ENCODE measurements at places on chromosomes 13 and 19.
A peak's percentile ranks its signal among the peaks of the same experiment; 100 is the strongest.

DNA sequence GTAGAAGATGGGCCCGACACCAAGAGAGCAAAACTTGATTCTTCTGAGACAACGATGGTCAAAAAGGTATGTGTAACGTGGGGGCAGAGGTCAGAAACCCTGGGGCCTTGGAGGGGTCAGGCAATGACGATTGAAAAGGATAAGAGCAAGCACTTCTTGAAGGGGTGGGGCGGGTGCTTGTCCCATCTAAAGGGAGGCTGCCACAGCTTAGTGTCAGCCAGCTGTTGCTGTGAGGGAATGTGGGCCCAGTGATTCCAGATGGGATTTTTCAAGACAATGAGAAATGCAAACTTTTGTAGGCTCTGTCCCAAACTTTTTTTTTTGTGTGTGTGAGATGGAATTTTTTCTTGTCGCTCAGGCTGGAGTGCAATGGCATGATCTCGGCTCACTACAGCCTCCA is 24.5 kb downstream of the SAE1 start:
- DNase-seq, result no peak

- no peak for DNase-seq
Observed at GRCh38 chr13:80717776-80718175, 376.9 kb upstream of the SPRY2 start.

DNA sequence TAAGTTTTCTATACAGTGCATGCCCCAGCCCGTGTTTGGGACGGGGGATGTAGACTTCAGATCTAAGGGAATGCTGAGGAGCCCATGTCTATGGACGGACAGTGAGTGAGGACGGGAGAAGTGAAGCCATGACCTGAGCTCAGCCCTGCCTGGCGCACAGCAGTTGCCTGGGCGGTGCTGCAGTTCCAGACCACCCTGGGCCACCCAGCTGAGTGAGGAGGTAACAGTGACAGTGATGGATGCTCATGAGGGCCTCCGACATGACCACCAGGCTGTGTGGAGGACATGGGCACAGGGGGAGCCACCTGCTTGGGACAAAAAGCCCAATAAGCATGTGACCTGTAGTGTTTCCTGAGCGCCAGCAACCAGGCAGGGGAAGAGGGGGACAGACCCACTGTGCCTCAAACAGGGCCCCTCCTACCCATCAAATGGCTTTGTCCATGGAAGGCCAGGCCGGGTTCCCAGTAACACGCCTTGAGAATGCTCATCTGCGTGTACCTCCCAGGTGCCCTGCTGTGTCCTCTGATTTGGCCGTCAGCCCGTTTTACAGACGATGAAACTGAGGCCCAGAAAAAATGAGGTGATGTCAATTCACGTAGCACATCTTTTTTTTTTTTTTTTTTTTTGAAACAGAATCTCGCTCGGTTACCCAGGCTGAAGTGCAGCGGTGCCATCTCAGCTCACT is 22.6 kb downstream of the NOSIP start:
- no peak for DNase-seq

GRCh38 chr13:41107584-41108014 is 25.0 kb downstream of the KBTBD6 start:
- DNase-seq, result no peak

GRCh38 chr13:112325920-112326645 is 50.1 kb upstream of the SPACA7 start:
- DNase-seq, result no peak

DNA sequence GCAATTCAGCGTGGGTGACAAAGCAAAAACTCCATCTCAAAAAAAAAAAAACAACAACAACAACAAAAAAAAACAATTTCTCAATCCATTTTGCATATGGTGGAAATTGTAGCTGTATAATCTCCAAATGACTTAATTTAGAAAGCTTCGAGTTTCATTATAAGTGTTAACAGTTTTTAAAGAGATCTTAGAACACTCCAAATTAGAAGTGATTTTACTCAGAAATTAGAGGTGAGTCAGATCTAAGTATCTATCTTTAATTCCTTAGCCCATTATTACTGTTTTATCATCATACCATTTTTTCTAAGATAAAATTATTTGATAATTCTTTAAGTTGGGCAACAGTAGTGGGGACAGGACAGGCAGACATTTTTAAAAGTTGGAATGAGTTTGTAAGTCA is 60.5 kb downstream of the ZMYM2 start:
- DNase-seq, result no peak

DNA sequence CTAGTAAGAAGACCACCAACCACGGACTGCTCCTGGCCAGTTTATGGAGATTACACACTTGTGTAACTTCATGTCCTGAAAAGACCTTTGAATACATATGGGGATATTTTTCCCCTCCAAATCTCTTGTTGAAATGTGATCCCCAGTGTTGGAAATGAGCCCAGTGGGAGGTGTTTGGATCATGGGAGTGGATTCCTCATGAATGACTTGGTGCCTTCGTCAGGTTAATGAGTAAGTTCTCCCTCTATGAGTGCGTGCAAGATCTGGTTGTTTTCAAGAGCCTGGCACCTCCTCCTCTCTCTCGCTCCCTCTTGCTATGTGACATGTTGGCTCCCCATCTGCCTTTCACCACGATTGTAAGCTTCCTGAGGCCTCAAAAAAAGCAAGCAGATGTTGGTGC is 769.0 kb upstream of the SLITRK1 start:
- DNase-seq, result no peak

GRCh38 chr13:57629391-57629804 is 2.1 kb upstream of the PCDH17 start:
- DNase-seq, result no peak

GRCh38 chr13:77928909-77929308 is 10.3 kb upstream of the EDNRB start:
- no peak for DNase-seq

DNA sequence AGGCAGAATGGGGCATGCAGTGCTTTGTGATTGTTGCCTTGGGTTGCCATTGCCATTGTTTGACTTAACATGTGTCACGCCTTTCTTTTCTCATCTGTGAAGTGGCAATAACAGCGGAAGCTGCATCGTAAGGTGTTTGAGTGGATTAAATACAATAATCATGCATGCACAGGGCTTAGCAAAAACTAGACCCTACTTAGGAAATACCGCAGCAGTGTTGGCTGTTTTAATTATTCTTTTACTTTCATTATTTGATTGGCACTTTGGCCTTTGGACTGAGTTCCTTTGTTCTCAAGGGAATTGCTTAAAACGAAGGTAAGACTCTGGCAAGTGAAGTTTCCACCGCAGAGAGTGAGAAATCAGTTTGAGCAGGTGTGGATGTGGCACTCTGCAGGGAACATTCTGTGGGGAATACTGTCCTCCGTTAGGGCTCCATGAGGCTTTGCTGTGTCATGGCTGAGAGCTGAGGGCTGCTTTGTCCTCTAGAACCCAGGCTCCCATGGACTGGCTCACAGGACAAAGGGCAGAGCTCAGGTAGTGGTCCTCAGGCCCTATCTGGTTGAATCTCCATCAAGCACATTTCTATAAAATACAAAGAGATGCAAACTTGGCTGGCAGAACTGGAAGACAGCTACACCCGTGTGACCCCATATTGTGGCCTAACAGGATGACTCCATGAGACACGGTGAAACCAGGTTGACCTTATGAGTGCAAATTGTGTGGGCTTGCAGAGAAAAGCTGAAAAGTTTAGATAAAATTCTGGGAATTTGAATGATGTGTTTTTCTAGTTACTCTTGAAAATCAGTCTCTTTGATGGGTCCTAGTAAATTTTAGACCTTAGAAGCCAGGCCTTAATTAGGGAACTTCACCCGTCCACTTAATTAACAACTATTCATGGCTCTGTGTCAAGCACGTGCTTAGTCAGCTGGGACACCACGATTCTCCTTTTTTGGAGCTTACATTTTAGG is 407.2 kb downstream of the KCNRG start:
- DNase-seq, result no peak

GRCh38 chr19:5914946-5915781 is 1.1 kb downstream of the CAPS start:
- DNase-seq, result no peak

- DNase-seq, result no peak
Observed at GRCh38 chr13:61039302-61039701, 376.3 kb downstream of the PCDH20 start.

GRCh38 chr13:113978741-113979481 is 5.0 kb upstream of the C13orf46 start:
- DNase-seq, result no peak

- DNase-seq, result no peak
Observed at GRCh38 chr13:47459512-47459911, 541.6 kb downstream of the SUCLA2 start.

GRCh38 chr13:26246154-26246553 is 7.8 kb upstream of the CDK8 start:
- no peak for DNase-seq

GRCh38 chr19:47758443-47758804 is 13.1 kb downstream of the NOP53 start:
- no peak for DNase-seq

DNA sequence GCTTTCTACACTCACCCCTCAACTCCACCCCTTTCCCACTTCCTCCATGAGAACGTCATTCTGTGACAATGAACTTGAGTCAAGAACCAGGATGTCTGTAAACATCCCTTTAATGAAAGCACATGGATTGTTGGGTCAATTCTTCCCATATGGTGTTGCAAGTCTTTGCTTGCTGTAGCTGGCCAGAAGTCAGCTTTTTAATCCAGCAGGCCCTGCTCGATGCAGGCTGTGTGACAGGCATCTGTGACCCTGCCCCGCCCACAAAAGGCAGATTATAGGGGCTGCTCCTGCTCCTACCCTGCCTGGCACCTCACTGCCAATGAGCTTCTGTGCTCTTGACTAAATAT is 78.0 kb downstream of the STARD13 start:
- DNase-seq, result no peak

GRCh38 chr19:51440052-51440451 is 18.2 kb downstream of the SIGLEC8 start:
- no peak for DNase-seq

DNA sequence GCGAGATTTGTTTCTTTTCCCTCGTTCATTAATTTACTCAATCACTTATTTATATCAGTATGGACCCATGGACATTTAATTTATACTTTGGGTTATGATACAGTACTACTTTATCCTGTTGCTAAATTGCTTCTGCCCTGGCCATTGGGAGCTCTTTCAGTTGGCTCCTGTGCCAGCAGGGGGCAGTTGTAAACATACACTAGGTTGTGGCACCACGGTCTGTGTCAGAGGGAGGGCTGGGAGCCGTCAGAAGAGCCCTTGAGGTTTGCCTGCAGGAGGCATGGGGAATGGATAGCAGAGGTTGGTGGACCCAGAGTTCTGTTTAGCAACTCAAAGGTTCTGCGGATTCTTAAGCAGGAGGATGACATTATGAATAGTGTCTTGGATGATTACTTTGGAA is 94.3 kb downstream of the ERCC5 start:
- DNase-seq, result no peak

- DNase-seq, result no peak
Observed at GRCh38 chr19:43644181-43644580, 4.5 kb upstream of the CADM4 start.

- peak; percentile 96 for DNase-seq
Observed at GRCh38 chr13:114065141-114065925, 67.1 kb downstream of the RASA3 start.

GRCh38 chr13:21060338-21061028 is 903 bp downstream of the LATS2 start:
- DNase-seq, result peak; percentile 68

- DNase-seq, result no peak
Observed at GRCh38 chr19:17419154-17419620, 660 bp upstream of the MVB12A start.

DNA sequence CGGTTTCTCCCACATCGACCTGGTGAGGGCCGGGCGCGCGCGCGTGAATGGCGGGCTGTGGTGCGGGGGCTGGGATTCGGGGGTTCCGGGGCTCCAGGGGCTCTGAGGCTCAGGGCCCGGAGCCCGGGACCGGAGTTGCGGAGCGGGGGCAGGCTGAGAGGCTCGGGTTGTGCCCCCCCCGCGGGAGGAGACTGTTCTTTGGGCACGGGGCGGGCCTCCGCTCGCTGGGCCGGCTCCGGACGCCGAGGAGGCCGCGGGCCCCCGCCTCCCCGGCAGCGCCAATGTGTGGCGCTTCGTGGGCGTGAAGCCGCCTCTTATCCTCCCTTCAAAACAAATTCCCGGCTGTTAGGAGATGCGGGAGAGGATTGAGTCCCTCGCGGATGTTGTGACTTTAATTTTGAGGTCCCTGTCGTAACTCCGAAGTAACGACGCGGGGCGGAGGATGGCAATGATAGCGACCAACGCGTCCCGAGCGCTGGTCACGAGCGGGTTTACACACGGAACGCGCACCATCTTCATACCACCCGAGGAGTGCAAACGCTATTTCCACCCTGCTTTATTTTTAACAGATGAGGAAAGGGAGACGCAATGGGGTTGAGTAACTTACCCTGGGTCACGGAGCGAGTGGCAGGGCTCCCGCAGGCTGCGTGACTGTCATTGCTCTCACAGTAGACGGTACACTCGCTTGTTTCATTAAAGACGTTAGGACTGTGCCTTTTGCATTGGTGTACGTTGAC is 536 bp downstream of the UBA2 start:
- peak; percentile 56 for DNase-seq

DNA sequence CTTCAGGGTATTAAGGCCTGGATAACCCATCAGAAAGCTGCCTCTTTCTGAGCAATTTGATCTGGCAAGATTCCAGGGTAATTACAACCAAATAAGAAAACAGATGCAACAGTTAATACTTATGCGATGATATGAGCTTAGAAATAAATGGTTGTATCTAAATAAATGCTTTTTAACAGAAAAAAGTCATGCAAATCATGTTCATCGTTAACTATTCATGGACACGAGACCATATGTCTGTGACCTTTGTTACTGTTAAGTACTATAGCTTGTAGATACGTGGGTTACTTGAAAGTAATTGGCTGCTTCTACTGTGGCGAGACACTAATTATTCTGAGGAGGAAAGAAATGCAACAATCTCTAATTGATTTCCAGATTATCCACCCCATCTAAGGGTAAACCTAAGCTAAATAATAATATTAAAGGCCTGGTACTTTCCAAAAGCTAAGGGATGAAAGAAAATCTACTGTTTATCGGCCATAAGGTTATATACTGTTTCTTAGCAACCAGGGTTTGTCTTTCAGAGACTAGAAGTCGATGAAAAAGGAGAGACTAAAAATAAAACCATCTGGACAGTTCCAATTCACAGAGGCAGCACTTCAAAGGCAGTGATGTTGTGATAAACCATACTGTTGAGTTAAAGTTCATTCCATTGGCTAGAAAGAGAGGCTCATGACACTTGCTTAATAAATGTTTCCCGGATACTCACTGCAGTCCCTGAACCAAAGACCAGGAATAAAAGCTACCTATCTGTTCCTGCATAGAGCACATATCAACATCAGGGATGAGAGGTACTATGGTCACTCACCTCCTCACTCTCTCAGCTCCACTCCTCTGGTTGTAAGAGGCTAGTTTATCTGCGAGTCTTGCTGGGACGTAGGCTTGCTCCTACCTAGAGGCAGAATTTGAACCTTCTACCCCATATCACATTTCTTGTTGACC is 1.5 kb downstream of the EPSTI1 start:
- DNase-seq, result no peak

DNA sequence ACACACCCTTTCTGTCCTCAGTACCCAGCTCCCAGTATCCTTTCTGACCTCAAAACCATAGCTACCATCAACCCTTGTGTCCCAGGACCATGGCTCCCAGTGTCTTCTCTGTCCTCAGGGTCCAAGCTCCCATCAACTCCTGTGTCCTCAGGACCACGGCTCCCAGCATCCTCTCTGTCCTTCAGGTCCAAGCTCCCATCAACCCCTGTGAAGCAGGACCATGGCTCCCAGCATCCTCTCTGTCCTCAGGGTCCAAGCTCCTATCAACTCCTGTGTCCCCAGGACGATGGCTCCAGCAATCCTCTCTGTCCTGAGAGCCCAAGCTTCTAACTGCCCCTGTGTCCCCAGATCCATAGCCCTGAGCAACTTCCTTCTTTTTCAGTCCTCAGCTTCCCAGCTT is 1.7 kb upstream of the CADM4 start:
- no peak for DNase-seq

- no peak for DNase-seq
Observed at GRCh38 chr19:4338441-4339355, at the start of gene STAP2. TSS of gene STAP2 (minus strand) at chr19:4338827. CDS start at chr19:4338753, 74 bp downstream.
